ENCODE measurements at places on chromosomes 13 and 19.

GRCh38 chr19:46902402-46902766 is 41.6 kb downstream of the ARHGAP35 start:
- DNase-seq = no peak

DNA sequence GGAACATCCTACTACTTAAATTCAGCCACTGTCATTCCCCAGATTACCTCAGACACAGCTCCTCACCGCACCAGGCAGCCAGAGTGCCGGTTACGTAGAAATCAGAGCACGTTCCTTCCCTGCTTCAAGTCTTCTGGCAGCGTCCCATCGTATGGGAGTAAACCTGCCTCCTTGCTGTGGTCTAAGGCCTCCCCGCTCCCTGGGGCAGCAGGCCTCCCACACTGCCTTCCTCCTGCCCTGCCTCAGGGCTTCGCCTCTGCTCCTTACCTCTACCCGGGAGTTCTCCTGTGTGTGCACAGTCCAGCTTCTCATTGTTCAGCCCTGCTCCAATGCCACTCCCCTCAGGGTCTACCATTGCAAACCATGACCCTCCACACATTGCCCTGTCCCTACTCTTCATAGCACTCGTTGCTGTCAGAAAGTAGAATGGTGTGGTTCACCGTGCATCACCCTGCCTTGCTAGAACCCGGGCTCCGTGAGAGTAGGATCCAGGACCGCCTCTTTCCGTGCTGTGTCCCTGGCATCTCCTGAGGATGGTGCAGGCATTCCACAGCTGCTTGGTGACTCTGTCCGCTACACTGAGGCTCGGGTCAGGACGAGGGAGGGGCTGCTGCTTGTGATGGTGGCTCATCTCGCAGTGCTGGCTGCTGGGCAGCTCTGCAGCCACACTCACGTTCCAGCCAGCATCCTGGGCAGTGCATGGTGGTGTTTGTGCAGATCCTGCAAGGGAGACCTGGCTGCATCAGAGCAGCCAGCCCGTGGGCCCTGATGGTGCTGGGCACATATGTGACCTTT is 6.9 kb downstream of the POP4 start:
- DNase-seq = no peak

GRCh38 chr13:78228940-78229339 is 310.3 kb upstream of the EDNRB start:
- no peak for DNase-seq

GRCh38 chr19:17159466-17160393 is 55.4 kb upstream of the USE1 start:
- DNase-seq = no peak

GRCh38 chr13:20715330-20715712 is 11.8 kb downstream of the IL17D start:
- DNase-seq = no peak

DNA sequence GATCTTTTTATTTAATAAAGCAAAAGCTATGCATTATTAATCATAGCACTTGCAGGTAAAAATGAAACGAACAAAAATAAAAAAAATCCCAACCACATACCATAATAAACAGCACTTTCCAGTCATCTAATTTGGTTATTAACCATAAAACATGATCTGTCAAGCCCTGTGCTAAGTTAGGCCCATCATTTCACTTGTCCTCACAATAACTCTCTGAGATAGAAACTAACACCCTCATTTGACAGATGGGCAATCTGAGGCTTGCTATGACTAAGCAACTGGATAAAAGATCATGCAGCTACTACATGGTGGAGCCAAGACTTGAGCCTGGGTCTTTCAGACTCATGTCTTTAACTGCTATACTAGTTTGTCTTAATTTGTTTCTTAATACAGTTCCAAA is 21.8 kb downstream of the PROSER1 start:
- no peak for DNase-seq

GRCh38 chr13:50417597-50417996 is 402.4 kb downstream of the KCNRG start:
- DNase-seq = no peak

DNA sequence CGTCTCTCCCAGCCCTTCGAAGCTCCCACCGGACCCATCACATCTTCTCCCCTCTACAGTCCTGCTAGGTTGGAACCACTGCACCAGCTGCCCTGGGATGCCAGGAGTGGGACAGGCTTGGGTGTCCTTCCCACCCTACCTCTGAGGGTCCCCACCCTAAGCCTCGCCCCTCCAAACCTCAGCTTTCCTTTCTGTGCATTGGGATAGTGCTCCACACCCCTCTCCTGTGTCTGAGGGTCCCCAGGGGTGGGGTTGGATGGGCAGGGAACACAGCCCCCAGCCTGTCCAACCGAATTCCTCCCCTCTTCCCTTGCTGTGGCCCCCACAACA is 1.9 kb upstream of the BCL3 start:
- no peak for DNase-seq

DNA sequence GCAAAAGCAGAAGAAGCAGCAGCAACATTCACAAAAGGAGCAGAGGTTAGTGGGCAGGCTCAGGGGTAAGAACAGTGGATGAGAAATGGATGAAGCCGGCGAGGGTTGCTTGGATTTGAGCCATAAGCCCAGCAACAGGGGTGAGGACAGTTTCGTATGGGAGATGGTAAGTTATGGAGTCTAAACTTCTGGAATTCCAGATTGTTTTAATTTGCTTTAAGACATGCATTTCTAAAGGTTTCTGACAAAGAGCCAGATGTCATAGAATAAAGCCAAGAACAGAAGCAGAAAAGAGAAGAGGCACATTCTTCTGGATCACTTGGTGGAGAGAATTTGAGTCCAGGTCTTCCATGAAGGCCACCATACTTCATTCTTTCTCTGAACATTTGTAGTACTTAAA is 76.6 kb downstream of the TNFSF11 start:
- DNase-seq = no peak

- DNase-seq = peak; percentile 85
Measured at GRCh38 chr19:2385053-2385721, 25.1 kb downstream of the TMPRSS9 start.

DNA sequence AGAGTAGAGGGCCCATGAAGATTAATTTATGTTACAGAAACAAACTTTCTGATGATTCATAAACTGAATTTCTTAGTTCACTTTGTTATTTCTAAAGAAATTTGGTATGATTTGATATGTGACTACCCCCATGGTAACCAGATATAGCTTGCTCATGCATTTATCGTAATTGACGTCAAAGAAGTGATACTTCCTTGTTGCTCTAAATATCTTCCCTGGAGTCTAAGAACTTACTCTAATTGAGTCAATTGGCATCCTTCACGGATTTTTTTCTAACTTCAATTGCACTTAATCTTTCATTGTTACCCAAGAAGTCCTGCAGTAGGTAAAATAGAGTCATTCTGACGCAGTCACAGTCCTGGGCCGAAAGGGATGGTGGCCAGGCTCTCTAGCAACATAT is 240.9 kb downstream of the GPC5 start:
- DNase-seq = no peak

DNA sequence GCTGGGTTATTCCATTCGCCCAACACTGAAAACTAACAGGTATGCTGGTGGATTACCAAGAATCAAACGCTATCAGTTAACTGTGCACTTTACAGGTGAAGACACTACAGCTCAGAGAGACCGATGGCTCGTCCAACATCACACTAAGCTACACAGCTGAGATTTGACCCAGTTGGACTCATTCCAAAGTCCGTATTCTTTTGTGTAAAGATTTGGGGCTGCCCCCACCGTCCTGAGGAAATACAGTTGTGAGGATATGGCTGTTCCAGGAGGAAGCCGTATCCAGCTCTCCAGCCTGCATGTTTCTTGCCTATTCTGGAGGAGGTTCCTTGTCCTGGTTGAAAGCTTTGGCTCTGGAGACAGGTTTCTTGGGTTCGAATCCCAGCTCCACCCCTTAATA is 4.2 kb downstream of the ZSCAN5A start:
- DNase-seq = no peak

GRCh38 chr19:49851456-49852259 is 699 bp downstream of the PTOV1 start:
- peak; percentile 44 for DNase-seq

DNA sequence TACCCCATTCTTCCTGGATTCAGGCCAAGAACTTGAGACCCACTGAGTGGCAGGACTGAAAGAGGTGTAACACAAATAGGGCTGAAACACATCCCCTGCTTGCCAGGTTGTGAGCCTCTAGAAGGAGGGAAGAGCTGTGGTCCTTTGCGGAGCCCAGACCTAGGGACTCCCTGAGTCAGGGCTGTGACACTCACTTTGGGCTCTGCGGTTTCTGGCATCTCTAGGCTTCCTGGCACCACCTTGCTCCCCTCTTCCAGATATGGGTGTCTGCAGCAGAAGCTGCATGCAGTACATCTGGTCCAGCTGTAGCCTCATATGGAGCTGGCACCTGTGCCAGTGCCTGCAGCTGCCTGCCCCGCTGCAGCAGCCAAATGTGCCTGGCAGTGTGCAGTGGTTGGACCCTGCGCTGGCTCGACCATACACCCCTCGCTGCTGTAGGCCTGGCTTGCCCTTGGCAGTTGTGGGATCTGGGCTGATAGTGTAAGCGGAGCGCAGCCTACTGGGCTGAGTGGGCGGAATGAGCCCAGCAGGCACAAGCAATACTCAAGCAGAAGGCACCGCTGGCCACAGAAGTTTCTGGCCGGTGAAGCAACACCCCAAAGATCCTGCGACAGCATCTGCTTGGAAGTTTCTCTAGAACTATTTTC is 290.4 kb downstream of the SLITRK6 start:
- peak; percentile 6 for DNase-seq

GRCh38 chr19:4682417-4683200 is 12.5 kb upstream of the MYDGF start:
- no peak for DNase-seq

GRCh38 chr13:42574011-42574410 is at the start of gene TNFSF11:
TSS of gene TNFSF11 (plus strand) at chr13:42574152. CDS start at chr13:42574304, 152 bp downstream.
- no peak for DNase-seq

DNA sequence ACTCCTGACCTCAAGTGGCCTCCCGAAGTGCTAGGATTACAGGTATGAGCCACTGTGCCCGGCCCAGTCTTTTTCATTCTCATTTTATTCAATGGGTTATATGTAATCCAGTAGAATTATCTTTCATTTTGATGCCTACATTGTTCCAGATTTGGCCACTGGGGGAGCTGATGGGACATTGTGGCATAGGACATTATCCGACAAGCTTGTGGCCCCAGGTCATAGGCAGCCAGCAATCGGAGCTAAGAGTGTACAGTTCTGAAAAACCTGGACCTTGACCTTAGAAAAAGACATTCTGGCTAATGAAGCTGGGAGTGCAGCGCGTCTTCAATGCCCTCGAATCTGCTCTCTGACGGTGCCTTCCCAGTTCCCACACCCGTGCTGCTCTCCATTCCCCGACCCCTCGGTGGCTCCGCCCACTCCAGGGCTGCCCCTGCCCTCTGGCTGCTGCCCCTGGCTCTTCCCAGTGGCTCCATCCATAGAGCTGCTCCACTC is 108.7 kb downstream of the TEX29 start:
- DNase-seq = peak; percentile 63

DNA sequence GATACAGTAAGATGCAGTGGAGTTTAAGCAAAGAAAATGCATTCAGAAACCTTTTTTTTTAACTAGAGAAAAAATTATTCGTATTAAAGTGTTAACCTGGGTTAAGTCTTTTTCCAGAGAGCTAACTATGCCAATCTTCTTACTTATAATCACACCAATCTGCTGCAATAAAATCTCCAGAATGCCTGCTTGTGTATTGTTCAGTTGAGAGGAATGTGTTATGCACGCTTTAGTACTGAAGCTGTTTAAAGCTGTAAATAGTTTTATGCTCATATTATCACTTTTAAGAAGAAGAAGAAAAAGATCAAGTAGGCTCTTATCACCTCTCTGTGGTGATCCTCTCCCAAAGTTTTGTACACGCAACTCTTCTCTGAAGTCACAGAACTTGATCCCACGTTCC is 528.7 kb downstream of the RFC3 start:
- DNase-seq = peak; percentile 17

GRCh38 chr19:50520822-50521465 is 7.2 kb upstream of the ASPDH start:
- no peak for DNase-seq

DNA sequence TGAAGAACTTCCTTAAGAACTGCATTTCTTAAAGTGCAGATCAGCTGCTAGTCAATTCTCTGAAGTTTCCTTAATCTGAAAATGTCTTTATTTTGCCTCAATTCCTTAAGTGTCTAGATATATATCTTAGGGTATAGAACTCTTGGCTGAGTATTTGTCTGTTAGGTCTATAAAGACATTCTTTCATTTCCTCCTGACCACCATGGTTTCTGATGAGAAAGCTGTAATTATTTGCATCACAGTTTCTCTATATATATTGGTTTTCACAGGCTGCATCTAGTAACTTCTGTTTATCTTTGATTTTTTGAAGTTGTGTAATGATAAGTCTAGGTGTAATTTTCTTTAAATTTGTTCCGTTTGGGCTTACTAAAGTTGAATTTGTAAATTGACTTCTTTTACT is 15.2 kb downstream of the NDFIP2 start:
- DNase-seq = no peak

GRCh38 chr13:42981853-42982252 is 10.2 kb downstream of the EPSTI1 start:
- no peak for DNase-seq

DNA sequence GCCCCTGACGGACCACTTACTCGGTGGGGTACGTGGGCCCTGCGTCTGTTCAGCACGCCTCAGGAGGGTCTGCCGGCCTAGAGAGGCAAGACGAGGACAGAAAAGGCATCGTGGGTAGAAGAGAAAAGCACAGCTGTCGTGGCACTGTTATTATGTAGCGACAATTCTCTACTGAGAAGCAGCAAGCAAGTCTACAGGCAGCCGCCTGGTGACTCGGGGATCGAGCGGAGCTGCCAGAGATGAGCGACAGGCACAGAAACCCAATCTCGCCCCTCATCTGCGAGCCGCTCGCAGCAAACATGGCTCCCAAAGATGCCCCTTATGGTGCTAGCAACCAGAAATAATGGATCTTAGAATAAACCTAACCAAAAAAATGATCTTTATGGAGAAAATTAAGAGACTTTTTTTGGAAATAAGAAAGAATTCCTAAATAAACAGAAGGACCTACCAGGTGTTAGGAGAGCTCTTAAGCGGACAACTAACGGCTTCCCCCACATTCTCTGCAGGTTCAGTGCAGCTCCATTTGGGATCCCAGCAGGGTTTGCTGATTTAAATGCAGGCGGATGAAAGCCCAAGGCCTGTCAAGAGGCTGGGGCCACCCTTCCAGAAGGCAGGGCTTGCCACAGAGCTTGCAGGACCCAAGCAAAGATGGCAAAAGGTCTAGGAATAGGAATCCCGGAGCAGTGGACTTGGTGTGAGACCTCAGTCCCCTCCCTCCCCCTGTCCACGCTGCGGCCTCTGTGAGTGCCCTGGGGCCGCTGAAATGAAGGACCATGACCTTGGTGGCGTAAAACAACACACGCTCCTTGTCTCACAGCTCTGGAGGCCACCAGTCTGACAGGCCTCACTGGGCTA is 152.6 kb downstream of the KDM4B start:
- no peak for DNase-seq

DNA sequence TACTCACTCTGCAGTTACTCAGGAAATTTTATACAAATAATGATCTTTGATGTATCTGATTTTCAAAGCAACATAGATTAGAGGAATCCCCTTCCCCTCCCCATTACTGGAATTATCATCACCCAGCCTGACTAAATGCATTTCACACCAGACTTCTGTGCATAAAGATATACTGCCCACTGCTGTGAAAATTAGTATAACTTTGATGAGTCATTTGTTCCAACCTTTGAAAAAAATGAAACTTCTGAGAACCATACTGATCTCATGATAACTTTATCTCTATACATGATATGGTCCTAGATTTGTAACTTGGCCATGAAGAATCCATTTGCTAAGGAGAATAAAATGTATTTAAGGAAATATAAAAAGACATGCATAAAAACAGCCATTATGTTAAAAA is 63.9 kb downstream of the GPC6 start:
- no peak for DNase-seq
